Heart right ventricle (tissue), 16 donors: ENCODE measurements at places on chromosomes 6 and 20. TPM values are rescaled to one million over a fixed set of nuclear protein-coding genes. Genes with fewer than 3 reads are reported as not detected.
A peak's percentile ranks its signal among the peaks of the same experiment; 100 is the strongest.

- DNase-seq, result no peak
Measured at GRCh38 chr6:53492860-53493634, 51.9 kb downstream of the GCLC start.

DNA sequence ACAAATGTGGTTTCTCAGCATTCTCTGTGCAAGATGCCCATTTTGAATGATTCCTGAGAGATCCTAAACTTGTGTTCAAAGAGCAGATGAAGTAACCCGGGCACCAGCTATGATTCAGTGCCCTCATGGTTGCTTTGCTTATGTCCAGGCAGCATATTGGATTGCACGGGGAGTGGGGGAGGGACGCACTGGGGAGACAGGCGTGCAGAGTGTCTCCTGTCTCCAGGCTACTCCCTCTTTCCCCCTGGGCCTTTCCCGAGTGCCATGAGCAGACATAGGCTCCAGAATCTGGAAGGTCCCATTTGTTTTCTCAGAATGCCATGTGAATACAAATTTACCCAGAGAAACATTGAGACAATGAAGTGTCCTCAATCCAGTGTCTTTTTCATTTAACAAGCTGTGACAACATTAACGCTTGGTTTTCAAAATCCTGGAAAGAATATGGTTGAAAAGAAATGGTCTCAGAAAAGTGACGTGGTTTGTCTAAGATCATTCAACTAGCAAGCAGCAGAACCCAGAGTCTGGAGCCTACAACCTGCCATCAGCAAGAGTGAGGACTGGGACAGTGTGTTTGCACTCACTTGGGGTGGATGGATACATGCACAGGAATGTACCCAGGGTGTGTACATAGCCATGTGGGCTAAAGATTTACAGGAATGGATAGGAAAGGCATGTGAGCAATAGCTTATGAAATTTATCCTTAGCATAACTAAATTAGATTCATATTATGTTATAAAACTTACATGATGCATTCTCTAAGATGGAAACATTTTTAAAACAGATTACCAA, 4.2 kb downstream of the SYNDIG1 start:
- DNase-seq, result no peak

DNA sequence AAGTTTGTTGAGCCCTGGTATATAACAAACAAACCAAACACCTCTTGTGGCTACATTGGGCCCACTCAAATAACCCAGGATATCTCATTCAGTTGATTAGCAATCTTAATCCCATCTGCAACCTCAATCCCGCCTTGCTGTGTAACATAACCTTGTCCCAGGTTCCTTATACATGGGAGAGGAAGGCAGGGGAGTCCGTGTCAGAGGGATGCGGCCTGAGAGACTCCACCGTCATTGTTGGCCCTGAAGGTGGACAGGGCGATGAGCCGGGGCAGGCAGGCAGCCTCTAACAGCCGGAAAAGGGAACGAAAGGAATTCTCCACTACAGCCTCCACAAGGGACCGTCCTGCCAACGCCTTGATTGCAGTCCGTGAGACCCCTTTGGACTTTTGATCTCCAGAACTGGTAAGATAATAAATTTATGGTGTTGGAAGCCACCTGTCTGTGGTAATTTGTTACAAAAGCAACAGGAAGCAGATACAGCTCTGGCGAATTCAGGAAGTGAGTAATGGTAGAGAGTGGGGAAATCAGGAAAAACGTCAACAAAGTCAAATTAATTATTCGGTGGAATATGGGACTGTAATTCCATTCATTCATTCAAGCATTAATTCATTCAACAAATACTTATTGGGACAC, 124.5 kb upstream of the SALL4 start:
- no peak for DNase-seq

DNA sequence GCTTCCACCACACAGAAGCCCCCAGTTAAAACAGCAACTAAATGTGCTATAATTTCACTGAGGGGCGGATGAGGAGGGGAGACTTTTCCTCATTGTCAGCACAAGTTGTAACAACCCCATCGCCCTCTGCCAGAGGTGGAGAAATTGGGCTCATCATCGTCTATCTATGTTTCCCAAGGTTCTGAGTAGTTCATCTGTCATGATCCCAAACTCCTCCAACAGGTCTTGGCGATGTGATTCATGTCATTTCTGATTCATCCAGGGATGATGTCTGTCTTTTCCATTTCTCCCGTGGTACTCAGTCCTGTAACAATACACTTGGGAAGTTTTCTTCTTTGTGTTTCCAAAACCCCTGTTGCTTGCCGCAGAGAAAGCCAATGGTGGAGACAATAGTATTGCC, 51.0 kb downstream of the TFAP2A start:
- DNase-seq, result no peak

- DNase-seq, result no peak
Measured at GRCh38 chr6:31718265-31718664, 3.1 kb downstream of the LY6G6D start.

GRCh38 chr6:158372574-158372973, 60.3 kb downstream of the TULP4 start:
- DNase-seq, result no peak

DNA sequence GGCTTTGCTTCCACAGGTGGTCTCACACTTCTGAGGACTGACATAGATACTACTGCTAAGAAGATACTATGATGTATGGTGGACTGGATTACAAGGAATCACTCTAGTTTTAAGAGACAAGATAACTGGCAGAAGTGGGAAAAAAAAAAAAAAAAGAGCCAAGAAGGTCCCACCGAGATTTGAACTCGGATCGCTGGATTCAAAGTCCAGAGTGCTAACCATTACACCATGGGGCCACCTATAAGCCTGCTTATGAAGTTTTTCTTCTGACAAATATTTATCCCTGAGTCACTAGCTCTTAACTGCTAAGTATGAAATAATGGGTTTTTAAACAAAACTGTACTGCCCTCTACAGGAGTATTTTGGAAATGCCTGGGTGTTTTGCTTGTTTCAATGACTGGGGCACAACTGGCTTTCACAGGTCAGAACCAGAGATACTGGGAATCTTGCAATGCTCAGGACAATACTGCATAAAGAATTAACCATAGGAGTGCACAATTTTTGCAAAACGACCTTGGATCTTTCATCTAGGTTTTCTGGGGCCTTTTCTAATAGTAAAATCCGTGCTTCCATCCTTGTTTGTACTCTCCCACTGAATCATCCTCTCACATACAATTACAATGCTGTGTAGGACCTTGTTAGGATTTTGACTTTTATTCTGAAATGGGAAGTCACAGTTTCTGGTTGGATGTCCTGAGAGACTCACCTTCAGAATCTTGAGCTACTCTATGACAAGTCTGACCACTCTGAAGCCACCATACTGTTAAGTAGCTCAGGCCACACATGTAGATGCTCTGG, 116.3 kb downstream of the OR2B2 start:
- DNase-seq, result no peak

GRCh38 chr6:40352006-40352405, 235.2 kb downstream of the LRFN2 start:
- no peak for DNase-seq

- no peak for DNase-seq
Measured at GRCh38 chr20:46998477-46999240, 104.0 kb downstream of the EYA2 start.

- DNase-seq, result peak; percentile 23
Measured at GRCh38 chr6:160247457-160247883, 11.2 kb downstream of the SLC22A2 start.

- DNase-seq, result no peak
Measured at GRCh38 chr6:136333824-136334464, 44.3 kb upstream of the BCLAF1 start.

GRCh38 chr6:110703906-110704594, 111.2 kb downstream of the CDK19 start:
- no peak for DNase-seq

- peak; percentile 61 for DNase-seq
Measured at GRCh38 chr6:148999929-149000468, 253.2 kb downstream of the UST start.

DNA sequence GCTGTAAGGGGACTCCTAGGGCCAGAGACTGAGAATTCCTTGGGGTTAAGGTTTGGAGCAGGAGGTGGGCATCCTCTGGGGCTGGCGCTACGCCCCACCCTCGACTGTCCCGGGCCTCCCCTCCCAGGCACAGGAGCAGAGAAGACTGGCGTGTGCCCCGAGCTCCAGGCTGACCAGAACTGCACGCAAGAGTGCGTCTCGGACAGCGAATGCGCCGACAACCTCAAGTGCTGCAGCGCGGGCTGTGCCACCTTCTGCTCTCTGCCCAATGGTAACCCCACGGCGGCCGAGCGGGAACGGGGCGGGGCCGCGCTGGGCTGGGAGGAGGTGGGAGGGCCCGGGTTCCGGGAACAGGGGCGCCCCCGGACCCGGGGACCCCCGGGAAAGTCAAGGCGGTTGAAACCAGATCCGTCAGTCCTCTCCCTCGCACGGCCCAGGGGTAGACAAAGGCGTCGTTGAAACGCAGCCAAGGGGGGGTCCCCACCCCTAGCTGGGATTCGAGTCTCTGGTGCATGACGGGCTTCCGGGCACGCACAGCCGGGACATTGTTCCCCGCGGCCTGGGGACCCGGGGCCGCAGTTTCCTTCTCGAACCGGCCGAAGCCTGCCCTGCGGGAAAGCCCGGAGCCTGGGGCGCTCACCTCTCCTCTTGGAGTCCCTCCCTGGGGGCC, 844 bp downstream of the WFDC2 start:
- DNase-seq, result peak; percentile 40

- DNase-seq, result no peak
Measured at GRCh38 chr6:46134216-46134615, 4.4 kb downstream of the ENPP4 start.

- DNase-seq, result no peak
Measured at GRCh38 chr6:20669571-20670314, 135.5 kb downstream of the CDKAL1 start.

GRCh38 chr6:137043710-137044365, 927 bp downstream of the IL20RA start:
- no peak for DNase-seq

DNA sequence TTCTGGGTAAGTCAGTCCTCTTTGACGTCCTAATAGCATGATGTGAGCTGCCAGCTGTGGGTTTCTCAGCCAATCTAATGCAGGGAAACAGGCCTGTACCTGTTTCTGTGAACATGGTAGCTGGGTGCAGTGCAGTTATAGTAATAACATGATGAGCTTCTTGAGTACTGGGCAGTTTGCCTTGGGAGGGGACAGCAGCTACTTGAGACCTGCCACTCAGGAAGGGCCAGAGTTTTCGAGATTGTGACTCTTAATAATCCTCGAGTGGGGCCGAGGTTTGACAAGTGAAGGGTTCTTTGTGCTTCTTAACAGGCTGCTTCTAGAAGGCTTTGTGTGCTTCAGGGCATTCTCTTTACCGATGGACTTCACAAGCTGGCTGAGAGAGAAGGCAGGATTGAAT, 180.1 kb downstream of the JARID2 start:
- no peak for DNase-seq

DNA sequence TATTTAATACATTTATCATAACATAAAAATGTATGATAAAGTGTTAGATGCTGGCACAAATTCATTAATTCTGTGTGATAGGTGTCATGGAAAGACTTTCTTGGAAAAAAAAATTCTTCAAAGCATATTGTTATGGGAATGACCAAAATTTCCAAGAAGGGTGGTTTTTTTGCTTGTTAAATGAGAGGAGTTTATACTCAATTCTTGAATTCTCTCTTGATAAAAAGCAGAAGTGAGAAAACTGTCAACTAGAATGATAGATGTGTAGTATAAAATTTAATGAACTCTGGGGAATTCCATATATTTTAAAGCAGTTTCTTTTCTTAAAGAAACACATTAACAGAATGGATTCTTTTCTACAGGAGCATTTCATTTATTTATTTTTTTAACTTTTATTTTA, 62.0 kb upstream of the SNAP91 start:
- no peak for DNase-seq

DNA sequence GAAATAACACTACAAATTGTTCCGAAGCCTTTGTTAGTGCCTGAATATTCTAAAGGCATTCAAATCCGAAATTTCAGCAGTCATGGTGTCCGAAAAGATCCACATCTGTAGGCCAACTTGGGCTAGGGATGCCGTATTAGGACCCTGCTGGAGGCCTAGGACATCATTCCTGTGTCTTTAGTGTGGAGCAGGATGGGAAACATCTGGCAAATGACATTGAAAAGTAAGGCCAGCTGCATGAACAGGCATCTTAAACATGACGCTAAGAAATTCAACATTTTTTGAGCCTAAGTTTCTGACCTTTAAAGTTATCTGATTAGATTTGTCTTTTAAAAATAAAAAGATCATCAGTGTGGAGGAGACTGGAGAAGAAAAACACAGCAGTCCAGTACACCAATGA, 91.3 kb downstream of the MYLK4 start:
- DNase-seq, result no peak

GRCh38 chr20:1983301-1983700, 10.6 kb downstream of the PDYN start:
- DNase-seq, result no peak

DNA sequence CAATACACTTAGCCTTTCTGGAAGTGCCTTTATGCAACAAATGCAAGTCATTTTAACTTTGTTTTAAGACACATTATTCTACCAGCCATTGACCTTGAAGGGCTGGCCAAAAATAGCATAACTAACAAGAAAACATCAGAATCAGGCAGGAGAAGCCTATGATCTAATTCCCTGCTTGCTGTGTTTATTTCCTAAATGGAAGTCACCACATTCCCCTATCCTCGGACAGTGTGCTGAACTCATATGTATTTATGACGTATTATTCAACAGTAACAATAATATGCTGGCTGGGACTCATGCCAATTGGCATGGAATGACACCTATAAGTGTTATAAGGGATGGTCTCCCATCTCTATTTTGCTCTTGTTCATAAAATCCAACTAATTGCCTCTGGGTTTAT, 140.7 kb downstream of the MAP3K7 start:
- no peak for DNase-seq

- peak; percentile 62 for DNase-seq
Measured at GRCh38 chr6:4346659-4347333, 211.4 kb upstream of the ECI2 start.

GRCh38 chr6:20400456-20401204, 1.0 kb upstream of the E2F3 start:
- DNase-seq, result peak; percentile 26

The LY6G6C gene
- polyA plus RNA-seq, result not detected

The FRMD1 gene
- 0.12 TPM for polyA plus RNA-seq

The ASCC3 gene
- polyA plus RNA-seq, result 9.3 TPM

The SAMD3 gene
- polyA plus RNA-seq, result 0.12 TPM

The EPHA7 gene
- 1.2 TPM for polyA plus RNA-seq

The TMEM200A gene
- 0.22 TPM for polyA plus RNA-seq

The PDYN gene
- not detected for polyA plus RNA-seq

The CITED2 gene
- polyA plus RNA-seq, result 83.5 TPM

The MYLK4 gene
- 0.13 TPM for polyA plus RNA-seq

The ADAM33 gene
- polyA plus RNA-seq, result 5.6 TPM
